Mammary epithelial cell (primary cell): ENCODE measurements at places on chromosomes 4 and X. TPM values are rescaled to one million over a fixed set of nuclear protein-coding genes. Genes with fewer than 3 reads are reported as not detected.

Gene DCAF4L1
- 0.24 and 0.45 TPM in 2 replicates for total RNA-seq

Gene ODAPH
- not detected for total RNA-seq

Gene MAGEA4
- not detected for total RNA-seq

Gene GATA1
- not detected in 2 replicates for total RNA-seq

Gene AADAT
- total RNA-seq: 8.3 TPM

Gene MFAP3L
- total RNA-seq: 53.8 TPM

Gene UGT2B28
- not detected for total RNA-seq

Gene GRIPAP1
- total RNA-seq: 42.7 and 53.5 TPM in 2 replicates

Gene VCX3A
- not detected in 2 replicates for total RNA-seq

Gene ADAM29
- total RNA-seq: not detected in 2 replicates

Gene MXRA5
- 42.3 TPM for total RNA-seq
